ENCODE measurements at places on chromosomes 4 and X.

DNA sequence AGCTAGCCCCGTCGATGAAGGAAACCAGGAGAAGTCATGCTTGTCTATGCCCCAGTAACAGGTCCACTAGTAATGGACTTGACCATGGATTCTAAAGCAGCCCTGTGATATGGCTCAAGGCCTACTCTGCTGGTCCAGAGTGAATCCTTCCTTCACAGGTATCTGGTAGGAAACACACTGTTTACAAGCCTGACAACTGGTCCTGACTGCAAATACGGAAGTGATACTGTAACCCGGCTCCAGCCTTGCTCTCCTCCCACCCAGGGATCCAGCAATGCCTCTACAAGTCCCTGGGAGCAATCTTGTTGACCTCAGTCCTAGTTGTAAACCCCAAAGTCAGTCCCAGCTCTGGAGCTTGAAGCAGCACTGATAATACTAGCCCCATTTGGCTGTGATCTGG, 239.2 kb upstream of the GRID2 start:
- no peak for DNase-seq

GRCh38 chrX:45537936-45538335, 337.3 kb upstream of the DIPK2B start:
- DNase-seq, result no peak

- no peak for DNase-seq
Measured at GRCh38 chr4:89301003-89301402, 6.6 kb downstream of the GPRIN3 start.

GRCh38 chr4:177696438-177696966, 254.3 kb upstream of the AGA start:
- DNase-seq, result no peak

DNA sequence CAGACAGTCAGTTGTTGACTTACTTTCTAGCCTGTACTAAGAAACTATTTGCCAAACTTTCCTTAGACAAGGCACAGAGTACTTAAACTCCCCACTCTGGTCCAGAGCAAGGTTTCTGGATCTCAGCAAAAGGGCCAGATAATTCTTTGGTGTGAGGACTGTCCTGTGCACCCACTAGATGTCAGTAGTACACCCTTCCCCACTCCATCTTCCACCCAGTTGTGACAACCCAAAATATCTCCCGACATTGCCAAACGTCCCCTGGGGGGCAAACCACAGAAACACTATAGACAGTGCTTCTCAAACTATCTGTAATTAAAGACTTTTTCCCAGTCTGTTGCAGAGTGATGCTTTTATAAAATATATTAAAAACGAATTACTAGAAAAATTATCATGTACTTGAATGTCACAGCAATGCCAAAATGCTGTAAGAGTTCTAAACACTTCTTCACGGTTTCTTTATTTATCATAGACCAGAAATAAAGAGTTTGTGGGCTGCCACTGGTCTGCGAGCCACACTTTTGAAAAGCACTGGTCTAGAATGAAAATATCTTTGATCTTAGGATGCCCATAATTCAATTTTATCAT, 203.5 kb downstream of the PRDM5 start:
- DNase-seq, result peak; percentile 57

- peak; percentile 51 for DNase-seq
Measured at GRCh38 chrX:136767104-136767941, 13.4 kb downstream of the ARHGEF6 start.

GRCh38 chrX:56763556-56764152, 34.6 kb downstream of the NBDY start:
- DNase-seq, result peak; percentile 62

- DNase-seq, result no peak
Measured at GRCh38 chr4:26215725-26216124, 105.1 kb upstream of the RBPJ start.

- no peak for DNase-seq
Measured at GRCh38 chr4:100079264-100079663, 111.0 kb downstream of the DDIT4L start.

DNA sequence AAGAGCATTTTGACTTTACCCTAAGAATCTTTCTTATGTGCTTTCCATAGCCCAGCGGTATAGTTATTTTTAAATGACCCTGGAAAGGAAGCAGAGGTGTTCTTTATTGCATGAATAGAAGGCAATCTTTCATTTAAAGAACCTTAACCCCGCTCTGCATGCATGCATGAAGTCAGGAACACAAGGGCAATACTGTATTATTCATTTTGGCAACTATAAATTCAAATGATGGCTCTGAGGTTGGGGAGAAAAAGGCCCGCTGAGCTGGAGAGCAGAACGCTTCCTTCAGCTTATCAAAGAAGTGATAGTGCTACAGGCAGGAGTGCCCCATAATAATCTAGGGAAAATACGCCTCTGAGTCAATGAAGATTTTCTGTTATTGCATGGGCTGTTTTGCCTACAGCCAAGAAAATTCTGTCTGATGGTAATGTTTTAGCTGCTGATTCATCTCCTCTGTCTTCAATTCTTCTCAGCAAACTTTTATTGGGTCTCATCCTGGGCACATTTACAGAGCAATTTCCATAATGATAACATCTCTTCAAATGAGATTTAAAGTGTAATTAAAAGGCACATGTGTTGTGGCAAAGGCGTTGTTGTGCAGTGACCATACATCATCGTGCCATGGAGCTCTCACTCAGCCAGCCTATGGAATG, 452.2 kb upstream of the FTHL17 start:
- no peak for DNase-seq

- DNase-seq, result no peak
Measured at GRCh38 chrX:153864101-153864500, 21.9 kb downstream of the L1CAM start.

DNA sequence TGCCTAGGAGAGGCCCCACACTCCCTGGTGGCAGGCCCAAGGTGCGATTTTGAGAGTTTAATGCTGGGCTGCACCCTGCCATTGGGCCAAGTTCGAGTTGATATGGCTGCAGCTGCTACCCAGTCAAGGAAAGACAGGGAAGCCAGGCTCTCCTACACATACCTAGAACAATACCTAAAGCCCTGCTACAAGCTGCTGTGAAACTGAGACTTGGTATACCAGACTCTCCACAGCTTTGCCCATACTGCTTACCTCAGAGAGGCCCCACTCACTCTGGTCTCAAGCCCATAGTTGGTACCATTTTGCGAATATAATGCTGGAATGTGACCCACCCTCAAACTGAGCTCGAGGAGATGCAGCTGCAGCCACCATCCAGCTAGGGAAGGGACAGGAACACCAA, 147.7 kb upstream of the MAGEB2 start:
- DNase-seq, result no peak

DNA sequence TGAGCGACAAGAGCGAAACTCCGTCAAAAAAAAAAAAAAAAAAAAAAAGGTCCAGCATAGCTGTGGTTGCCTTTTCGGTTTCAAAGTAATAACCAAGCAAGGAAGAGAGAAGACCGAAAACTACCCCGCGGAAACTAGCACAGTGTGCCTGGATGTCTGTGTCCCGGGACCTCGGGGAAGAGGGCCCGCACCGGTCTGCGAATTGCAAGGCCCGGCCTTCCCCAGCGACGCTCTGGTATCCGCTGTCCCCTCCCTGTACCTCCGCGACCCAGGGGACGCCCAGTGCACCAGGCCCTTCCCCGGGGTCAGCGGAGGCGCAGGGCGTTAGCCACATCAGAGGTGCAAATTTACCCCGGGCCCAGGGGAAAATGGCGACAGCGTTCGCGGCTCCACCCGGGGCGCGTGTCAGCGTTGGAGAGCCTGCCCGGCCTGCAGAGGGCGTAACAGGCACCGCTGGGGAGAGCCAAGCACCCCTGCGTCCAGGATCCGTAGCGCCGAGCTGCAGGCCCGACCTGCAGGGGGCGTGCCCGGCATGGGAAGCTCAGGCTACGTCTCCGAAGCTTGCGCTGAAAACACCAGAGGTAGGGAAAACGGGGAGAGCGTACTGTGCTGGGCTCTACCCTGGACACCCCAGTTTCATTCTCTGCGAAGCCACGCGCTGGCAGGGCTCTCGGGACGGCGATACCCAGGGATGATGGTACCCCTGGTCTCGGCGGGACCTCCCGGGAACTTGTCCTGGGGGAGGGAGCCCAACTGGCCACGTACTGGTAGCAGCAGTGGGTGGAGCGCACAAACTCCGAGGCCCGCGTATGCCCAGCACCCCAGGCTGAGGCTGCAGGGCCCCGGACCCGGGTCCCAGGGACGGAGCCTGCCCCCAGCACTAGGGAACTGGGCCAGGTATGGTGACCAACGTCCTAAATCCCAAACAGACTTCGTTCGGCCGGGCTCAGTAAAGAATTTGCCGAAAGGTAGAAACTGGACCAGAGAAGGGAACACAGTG, 16.2 kb downstream of the NKX6-1 start:
- peak; percentile 35 for DNase-seq

DNA sequence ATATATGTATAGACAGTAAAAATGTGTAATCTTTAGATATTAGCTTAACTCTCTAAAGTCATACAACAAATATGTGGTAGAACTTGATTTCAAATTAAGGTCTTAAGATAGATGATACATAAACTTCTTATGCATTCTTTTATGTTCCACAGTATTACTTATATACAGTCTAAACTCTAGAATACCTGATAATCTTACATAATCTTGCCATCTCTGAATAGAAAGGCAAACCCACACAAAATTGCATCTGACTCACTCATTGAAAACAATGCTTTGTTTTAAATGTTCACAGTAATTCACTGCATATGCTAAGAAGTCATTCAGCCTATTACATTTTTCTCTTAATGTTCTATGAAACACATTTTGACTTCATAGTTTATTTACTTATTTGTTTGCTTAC, 10.1 kb downstream of the SULT1B1 start:
- no peak for DNase-seq

DNA sequence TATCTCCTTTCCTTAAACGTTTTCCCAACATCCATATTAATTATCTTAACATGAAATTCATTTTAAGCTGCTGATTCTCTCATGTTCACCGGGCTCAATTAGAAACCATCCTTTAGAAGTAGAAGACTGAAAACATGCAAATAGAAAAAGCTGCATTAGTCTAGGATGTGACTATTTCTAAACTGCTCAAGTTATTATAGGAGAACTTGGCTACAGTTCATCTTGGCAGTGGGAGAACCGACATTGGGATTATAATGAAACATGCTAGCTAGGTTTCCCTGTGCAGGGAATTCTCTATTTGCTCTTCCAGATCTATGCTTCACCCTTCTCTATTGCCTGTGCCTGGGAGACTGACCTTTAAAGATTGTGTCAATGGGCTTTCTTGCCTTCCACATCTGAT, 151.0 kb upstream of the PPARGC1A start:
- no peak for DNase-seq

DNA sequence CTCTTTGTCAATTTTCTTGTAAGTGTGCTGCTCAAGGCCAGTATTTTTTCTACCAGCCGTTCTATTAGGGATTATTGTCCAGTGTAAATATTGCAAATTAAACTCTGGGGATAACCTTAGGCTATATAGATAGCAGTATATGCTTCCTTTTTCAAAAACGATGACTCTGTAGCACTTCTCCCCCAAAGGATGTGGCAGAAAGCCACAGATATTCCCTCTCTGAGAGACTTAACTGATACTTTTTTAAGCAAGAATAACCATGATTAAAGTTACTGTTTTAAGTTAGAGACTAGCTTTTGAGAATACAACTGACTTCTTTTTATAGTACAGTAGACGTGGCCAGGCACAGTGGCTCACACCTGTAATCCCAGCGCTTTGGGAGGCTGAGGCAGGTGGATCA, 130.0 kb downstream of the FHIP1A start:
- DNase-seq, result no peak

DNA sequence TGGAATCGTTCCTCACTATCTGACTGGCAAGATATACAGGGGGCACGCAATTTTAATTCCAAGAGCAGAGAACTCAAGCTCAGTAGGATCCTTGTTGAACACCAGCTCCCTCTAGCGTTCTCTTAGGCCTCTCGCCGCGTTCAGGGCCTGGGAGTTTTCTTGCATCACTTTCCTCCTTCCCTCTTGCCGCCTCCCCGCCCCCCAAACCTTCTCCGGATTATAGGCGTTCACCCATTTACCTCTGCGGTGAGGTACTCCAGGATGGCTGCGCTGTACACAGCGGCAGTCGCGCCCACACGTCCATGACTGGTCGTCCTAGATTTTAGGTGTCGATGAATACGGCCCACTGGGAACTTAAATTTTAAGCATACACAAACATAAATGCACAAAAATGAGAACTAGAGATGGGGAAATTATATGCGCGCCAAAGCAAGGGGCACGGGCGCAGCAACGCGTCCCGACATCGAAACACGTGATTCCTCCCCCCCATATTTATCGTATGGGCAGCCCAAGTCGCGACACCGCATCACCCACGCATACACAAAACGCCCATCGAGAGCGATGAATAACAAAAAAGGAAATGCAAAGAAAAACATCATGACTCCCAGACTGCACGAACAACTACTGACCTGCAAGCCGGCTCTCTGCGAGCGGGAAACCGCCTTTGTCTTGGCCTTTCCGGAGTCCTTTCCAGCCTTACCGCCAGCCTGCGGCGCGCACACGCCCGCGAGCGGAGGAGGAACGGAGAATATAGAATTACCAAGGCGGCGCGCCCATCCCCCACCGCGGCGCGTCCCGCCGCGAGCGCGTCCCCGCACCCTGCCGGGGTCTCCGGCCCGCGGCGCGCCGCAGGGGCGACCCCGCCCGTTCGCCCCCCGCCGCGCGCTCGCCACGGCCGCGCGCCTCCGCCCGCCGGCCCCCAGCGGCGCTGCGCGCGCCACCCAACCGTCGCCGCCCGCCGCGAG, 759 bp downstream of the H2AZ1 start:
- peak; percentile 80 for DNase-seq

GRCh38 chr4:126719852-126720251, 912.9 kb upstream of the INTU start:
- no peak for DNase-seq

GRCh38 chrX:15560924-15561323, 39.8 kb downstream of the ACE2 start:
- DNase-seq, result no peak

DNA sequence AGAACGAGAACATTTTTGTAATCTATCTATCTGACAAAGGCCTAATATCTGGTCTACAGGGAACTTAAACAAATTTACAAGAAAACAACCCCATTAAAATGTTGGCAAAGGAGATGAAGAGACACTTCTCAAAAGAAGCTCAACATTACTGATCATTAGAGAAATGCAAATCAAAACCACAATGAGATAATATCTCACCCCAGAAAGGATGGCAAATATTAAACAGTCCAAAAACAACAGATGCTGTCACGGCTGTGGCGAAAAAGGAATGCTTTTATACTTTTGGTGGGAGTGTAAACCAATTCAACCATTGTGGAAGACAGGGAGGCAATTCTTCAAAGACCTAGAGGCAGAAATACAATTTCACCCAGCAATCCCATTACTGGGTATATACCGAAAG, 2284.8 kb downstream of the ARAP2 start:
- DNase-seq, result no peak
